Muscle of arm (tissue), 14 donors: ENCODE measurements at places on chromosomes 12 and 14. TPM values are rescaled to one million over a fixed set of nuclear protein-coding genes. Genes with fewer than 3 reads are reported as not detected.

DNA sequence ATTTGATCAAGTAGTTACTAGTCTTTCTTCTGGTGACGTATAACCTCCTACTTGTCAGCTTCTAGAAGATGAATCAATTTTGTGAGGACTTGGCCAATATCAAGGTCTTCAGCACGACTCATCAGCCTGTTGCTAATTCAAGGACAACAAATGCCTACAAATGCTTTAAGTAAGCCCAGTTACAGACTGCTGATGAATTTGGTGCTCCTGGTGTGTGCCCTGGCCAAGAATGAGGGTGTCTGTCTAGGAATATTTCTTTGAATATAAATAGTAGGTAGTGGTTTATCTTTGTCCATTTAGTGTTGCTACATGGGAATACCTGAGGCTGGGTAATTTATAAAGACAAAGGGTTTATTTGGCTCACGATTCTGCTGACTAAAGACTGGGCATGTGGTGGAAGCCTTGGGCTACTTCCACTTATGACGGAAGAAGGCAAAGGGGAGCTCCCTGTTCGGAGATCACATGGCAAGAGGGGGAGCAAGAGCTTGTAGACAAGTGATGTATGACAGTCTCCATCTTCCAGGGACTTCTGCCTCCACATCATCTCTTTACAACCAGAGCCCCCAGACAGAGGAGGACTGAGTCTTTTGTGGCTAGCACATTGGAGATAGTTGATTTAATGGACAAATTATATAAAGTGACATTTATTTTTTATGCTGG is 180.2 kb downstream of the CRADD start:
- no peak for DNase-seq

GRCh38 chr14:77314043-77314442 is 6.6 kb downstream of the POMT2 start:
- DNase-seq: no peak

GRCh38 chr12:6238875-6239274 is 38.7 kb downstream of the CD9 start:
- DNase-seq: no peak

- no peak for DNase-seq
Measured at GRCh38 chr12:20490213-20490612, 121.9 kb downstream of the PDE3A start.

DNA sequence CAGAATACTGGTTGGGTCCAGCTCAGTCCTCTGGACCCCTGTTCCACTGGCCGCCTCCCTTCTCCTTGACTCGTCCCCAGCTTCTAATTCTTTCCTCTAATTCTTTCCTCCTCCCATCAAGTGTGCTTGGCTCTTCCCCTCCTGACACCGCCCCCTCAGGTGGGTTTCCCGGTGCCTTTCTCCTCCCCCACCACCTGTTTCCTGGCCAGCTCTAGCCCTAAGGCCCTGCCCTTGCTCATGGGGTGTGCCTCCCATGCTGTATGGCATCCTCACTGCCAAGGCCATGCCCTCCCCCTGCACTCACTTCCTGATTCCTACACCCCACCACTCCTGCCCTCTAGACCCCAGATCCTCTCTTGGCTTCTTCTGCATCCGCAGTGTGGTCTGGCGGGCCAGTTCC is 12.1 kb upstream of the EML1 start:
- DNase-seq: no peak

DNA sequence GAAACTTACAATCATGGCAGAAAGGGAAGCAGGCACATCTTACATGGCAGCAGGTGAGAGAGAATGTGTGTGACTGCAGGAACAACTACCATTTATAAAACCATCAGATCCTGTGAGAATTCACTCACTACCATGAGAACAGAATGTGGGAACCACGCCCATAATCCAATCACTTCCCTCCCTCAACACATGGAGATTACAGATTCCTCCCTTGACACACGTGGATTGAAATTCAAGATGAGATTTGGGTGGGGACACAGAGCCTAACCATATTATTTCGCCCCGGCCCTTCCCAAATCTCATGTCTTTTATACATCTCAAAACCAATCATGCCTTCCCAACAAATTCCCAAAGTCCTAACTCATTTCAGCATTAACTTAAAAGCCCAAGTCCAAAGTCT is 203.6 kb downstream of the C12orf75 start:
- no peak for DNase-seq

GRCh38 chr14:61110316-61111082 is 129.5 kb downstream of the SLC38A6 start:
- DNase-seq: peak; percentile 84

GRCh38 chr12:64258576-64258975 is 36.5 kb upstream of the KICS2 start:
- DNase-seq: no peak

DNA sequence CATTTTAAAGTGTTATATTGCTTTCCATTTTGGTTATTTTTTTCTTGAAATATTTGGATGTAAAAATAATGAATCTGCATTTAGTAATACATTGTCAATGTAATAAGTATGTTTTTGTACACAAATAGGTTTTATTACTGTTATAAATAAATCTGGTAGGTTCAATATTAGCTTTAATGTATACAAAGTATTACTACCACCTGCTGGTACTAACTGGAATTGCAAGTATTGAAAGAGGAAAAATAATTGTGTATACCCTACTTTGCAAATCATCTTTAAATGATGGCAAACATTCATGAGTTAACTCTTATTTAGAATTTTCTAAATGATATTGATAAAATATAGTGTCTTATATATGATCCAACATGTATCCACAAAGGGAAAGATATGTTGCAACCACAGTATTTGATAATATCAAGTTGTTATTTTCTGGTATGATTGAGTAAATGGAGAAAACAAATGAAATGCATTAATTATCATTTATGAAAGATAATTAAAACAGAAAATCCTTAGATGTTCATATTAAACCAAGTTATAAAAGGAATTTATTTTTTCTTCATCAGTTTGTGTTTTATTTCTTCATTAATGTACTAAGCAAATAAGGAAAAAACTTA is 3.2 kb downstream of the OR4K2 start:
- DNase-seq: no peak

- DNase-seq: no peak
Measured at GRCh38 chr12:42182394-42182793, 37.7 kb upstream of the GXYLT1 start.

DNA sequence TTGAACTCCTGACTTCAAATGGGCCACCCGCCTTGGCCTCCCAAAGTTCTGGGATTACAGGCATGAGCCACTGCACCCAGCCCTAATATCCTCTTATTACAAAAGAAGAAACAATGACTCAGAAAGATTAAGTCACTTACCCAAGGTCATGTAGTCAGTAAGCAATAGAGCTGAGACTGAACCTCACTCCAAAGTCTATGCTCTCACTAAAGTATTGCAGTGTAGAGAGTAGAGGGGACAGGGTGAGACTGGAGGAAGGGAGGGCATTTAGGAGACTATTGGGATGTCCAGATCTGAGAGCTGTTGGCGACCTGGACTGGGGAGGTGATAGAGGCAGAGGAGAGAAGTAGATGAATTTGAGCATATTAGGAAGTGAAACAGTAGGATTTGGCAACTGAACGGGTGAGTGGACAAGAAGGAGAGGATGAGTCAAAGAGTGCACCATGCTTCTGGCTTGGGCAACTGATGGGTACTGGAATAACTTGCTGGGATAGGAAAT is 11.8 kb downstream of the P2RX7 start:
- DNase-seq: no peak

DNA sequence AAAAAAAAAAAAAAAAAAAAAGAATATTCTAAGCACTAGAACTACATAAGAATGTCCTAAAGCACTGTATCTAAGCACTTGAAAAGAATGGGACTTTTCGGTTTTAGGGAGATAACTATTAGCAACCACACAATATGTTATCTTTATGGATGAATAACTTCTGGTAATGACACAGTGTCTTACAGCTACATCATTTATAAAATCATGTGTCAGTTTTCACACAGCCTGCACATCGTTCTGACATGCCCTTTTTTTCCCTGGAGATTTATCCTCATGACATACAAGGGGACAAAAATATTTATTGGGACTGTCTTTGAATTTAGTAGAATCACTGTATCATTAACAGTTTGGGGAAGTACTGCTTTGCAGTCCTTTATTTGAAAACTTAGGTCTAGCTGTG is 17.3 kb downstream of the TMEM19 start:
- no peak for DNase-seq

GRCh38 chr12:67649261-67649569 is 670 bp downstream of the DYRK2 start:
- no peak for DNase-seq

GRCh38 chr14:101301011-101301410 is 260.3 kb upstream of the DIO3 start:
- no peak for DNase-seq

DNA sequence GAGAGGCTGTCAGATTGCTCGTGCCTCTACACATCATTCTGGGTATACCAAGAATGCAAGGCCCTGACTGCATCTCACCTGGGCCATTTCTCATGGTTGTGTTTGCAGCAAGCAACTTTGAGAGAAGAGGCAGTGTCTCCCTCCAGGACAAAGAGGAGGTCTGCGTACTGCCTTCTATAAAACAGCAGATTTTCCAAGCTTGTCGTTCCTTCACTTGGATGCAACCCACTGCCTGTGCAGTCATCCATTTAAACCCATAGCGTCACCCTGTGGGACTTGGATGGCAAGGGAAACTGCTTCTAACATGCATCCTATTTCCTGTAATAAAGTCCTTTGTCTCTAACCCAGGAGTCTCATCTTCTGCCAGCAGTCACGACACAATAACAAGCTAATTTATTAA is 1.3 kb downstream of the POMT2 start:
- no peak for DNase-seq

- DNase-seq: no peak
Measured at GRCh38 chr12:48143898-48144297, 13.4 kb downstream of the ASB8 start.

- peak; percentile 32 for DNase-seq
Measured at GRCh38 chr14:93893661-93894261, 33.4 kb upstream of the FAM181A start.

Gene C12orf54
- polyA plus RNA-seq: 0.43 TPM

Gene TMPRSS12
- polyA plus RNA-seq: not detected

Gene ITGB7
- polyA plus RNA-seq: 0.47 TPM

Gene KIF5A
- 0.58 TPM for polyA plus RNA-seq

Gene METTL3
- polyA plus RNA-seq: 44.1 TPM

Gene SPX
- 35.3 TPM for polyA plus RNA-seq

Gene LTA4H
- 94.9 TPM for polyA plus RNA-seq

Gene NOS1
- not detected for polyA plus RNA-seq

Gene TAS2R9
- not detected for polyA plus RNA-seq

Gene CEP170B
- polyA plus RNA-seq: 1.4 TPM

Gene DCAF4
- 13.0 TPM for polyA plus RNA-seq

Gene RNASE3
- not detected for polyA plus RNA-seq

Gene ACSS3
- polyA plus RNA-seq: 9.2 TPM
